ENCODE measurements at places on chromosomes 5 and 9.

GRCh38 chr5:10030219-10030831 is 219.4 kb downstream of the ATPSCKMT start:
- peak; percentile 26 for DNase-seq

GRCh38 chr5:122864400-122864799 is 19.0 kb downstream of the SNX24 start:
- DNase-seq = no peak

DNA sequence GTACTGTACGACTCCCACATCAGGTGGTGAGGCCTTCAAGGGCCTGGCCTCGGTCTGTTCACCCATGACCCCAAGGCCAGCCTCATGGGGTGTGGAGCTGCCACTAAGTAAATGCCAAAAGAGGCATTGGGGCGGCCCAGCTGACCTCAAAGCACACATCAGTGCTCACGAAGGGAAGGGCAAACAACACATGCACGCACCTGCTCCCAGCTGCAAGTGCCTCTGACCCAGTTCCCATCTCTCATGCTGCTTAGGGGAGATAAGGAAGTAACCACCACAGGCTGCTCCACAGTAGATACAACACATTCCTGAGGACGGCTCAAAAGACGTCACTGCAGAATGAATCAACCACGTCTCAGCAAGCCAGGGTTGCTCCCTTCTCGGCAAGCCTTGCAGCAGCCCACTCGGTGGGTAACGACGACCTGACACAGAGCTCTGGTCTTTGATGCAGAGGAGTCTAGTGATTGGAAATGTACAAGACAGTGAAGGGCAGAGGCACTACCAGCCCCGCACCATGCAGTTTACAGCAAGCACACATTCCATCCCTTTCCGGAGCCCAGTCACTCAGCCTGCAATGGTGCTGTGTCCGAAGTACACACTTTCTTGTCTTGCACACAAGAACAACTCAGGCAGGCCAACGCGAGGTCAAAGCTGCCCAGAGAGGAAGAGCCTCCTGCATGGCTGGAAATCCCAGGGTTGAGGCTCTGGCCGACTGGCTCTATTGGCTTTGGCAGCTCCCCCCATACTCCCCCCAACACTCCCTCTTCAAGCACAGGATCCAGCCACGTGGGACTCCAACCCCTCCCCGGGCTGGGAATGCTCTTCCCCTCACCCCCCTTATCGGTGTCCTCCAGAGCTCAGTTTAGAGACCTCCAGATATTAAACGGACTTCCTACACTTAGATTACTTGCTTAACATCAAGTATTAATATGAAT is 31.8 kb downstream of the FABP6 start:
- peak; percentile 67 for DNase-seq

- no peak for DNase-seq
These were observed 137.5 kb downstream of the ICE1 start for GRCh38 chr5:5560016-5560415.

DNA sequence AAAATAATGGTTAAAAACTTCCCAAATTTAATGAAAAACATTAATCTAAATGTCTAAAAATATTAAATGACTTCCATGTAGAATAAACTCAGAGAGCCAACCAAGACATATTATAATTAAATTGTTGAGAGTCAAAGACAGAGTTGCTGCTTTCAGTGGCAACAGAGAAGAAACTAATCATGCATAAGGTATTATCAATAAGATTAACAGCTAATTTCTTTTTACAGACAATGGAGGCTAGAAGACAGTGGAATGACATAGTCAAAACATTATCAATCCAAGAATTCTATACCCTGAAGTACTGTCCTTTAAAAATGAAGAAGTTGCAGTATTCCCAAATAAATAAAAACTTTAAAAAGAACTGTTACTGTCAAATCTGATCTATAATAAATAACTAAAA is 268.7 kb downstream of the IRX2 start:
- no peak for DNase-seq

DNA sequence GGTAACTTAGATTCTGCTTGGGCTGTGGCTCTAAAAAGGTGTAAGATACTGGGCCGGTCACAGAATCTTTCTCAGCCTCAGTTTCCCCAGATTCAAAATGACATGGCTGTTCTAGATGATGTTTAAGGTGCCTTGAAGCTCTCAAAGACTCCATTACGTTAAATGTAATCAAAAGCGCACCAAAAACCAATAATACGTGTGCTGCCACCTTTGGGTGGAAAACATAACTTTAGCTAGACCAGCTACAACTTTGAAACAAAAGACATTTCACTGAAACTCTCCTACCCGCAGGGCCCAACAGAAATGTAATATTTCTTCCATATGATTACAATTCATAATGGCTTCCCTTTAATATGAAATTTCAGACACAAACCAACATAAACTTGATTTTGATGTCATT is 35.0 kb upstream of the PCSK5 start:
- DNase-seq = peak; percentile 10

DNA sequence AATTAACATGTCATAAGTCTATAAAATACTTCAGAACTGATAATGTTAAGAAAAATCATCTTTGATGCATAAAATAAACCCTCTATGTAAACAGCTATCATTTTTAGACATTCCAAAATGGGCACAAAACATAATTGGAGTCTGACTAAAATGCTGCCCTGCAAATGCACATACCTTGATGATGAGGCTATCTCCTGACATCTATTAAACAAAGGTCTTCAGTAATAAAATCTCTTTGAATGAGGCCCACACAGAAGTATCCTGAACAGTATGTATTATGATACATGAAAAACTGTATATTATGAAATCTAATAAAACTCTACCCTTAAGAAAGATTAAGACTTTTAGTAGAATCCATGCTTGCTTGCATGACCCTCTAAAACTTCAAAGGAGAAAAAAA is 66.1 kb downstream of the FBXL17 start:
- DNase-seq = no peak

- peak; percentile 45 for DNase-seq
These were observed 1.0 kb downstream of the SMIM3 start for GRCh38 chr5:150779397-150780186.

DNA sequence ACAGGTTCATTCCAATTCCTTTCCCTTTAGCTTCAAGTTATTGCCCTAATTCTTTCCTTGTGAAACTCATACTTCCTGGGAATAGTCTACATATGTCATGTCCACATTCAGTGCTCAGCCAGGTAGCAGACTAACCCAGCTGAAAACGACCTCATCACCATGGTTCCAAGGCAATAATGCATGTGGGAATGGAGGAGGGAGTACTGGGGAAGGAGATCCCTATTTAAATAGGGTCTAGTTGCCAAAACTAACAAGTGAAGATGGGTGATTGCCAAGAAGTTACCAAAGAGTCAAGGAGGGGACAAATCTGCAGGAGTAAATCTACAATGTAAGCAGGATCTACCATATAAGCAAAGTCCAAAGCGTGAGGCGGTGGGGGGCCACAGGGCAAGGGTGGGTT is 47.3 kb upstream of the MCTP1 start:
- DNase-seq = no peak

- DNase-seq = peak; percentile 92
These were observed 173.4 kb upstream of the NR3C1 start for GRCh38 chr5:143576711-143577484.

DNA sequence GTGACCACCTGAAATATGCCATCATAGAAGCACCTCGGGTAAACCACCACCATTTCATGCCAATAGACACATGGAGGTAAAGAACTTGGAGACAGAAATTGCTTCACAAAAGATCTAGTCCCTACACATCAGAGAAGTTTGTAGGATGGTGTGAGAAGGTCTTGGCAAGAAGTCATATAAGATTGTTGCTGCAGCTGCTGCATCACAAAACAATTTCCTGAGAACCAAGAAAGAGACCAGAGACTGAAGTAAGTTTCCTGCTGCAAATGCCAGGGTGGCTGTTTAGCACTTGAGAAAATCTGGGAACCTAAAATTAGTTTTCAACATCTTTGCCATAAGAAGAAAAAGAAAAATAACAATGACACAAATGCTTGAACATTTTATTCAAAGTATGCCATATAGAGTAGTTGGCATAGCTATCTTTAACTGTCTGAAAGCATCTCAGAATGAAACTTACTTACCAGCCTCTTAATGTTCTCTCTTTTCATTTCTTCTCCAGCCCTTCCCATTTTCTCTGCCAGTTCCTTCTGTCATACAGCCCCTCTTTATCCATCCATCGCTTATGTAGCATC is 114.3 kb downstream of the KCTD16 start:
- DNase-seq = no peak

DNA sequence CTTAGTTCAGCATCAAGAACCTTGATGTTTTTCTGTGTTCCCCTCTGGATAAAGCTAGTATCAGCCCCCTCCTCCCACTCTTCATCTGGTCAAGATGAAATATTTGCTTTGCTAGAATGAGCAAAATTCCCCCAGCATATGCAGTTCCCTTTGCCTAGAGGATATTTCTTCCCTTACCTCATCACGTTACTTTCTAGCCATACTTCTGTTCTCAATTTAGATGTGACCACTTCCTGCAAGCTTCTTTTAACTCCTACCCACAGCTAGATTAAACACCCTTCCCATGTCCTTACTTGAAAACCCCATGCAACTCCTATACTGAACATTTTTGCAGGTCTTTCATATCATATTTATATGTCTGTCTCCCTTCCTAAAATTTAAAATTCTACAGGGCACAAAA is 178.9 kb upstream of the TUSC1 start:
- DNase-seq = peak; percentile 67

- peak; percentile 90 for DNase-seq
These were observed 472 bp upstream of the UBTD2 start for GRCh38 chr5:172283862-172284610.

DNA sequence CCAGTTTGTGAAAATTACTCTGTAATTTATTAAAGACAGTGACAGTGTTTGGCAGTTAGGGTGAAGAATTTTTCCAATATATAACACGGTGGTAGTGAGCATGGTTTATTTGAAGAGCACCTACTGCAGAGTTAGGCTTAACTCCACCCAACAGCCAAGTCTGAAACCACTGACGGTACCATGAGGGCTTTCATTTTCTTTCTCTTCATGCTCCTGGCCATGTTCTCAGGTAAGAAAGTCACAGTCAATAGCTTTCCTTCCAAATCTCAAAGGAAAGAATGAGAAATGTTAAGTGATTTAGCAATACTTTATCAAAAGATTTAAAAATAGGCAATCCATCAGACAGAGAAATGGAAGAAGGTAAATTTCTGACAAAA is at the start of gene MARCOL:
Gene MARCOL, plus strand, starts transcription at position 108 of the 377 bp plus-strand sequence. Its CDS starts 73 bp downstream, at position 181.
- DNase-seq = no peak

DNA sequence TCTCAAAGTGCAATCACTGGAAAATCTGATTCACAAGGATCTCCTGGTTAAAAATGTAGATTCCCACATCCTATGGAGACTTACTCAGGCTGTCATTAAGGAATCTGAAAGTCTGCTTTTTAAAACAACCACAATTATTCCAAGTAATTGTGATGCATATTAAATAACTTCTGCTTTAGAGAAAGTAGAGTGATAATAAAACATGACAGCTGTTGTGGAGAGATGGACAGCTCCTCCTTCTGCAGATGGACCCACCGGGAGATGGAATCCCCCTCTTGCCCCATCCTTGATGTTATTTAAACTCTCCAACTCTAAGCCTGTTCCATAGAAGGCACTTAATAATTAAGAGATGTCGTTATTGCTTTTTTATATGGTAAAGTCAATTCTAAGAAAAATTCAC is 802.2 kb downstream of the CDH12 start:
- no peak for DNase-seq

GRCh38 chr5:1827886-1828397 is 26.7 kb downstream of the NDUFS6 start:
- DNase-seq = no peak

DNA sequence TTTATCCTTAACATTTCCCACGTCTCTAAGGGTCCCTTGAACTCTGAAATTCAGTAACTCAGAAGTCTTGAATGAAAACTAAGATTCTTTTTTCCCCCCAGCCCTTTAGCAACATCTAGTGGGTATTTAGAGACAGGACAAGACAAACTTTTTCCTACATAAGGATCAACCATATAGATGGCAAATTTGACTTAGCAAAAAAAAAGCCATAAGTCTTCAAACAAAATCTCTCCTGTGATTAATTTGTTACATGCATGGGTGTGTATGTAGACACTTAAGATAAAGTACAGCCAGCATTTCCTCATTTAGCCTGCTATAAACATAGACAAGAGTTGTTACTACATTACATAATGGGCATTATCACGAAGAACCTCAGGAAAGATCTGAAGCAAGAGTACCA is 29.1 kb upstream of the ANKRD31 start:
- peak; percentile 16 for DNase-seq

GRCh38 chr9:89481538-89481915 is 16.4 kb downstream of the SEMA4D start:
- DNase-seq = no peak

GRCh38 chr5:3789519-3790193 is 194.0 kb downstream of the IRX1 start:
- DNase-seq = no peak

- no peak for DNase-seq
These were observed 230.7 kb downstream of the ASTN2 start for GRCh38 chr9:117184173-117184572.

DNA sequence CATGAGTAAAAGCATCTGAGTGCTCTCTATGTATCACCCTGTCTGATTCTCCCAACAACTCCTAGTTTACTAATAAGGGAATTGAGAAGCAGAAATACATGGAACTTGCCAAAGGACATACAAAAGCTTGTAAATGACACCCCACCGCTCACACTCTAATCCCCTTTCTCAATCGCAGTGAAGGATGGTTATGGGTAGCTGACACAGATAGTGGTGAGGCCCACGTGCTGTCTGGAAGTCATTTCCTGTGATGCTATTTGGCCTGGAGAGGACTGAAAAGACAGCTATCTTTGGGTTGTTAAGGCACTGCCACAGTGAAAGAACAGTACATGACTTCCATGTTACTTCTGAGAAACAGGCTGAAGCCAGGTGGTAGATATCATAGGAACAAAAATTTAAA is 117.0 kb downstream of the GLIS3 start:
- DNase-seq = peak; percentile 45

DNA sequence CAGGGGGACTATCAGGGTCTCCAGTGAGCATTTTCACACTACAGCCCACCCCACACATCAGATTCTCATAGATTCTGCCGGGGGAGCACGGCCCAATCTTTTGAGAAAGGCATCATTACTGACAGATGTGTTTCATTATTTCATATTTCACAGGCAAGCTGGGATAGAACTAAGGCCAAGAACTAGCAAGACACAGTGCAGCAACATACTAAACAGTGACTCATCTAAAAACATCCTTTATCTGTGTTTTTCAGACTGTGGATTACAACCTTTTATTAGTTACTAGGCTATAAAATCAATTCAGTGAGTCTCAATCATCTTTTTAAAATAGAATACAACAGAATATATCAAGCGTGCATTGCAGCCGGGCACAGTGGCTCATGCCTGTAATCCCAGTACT is 59.8 kb downstream of the CPLANE1 start:
- DNase-seq = no peak

GRCh38 chr9:76562511-76562911 is 103.5 kb downstream of the GCNT1 start:
- peak; percentile 77 for DNase-seq
